SW 1271 (cell line): ENCODE measurements at places on chromosomes 11 and 22.
A peak's percentile ranks its signal among the peaks of the same experiment; 100 is the strongest.

GRCh38 chr11:94938095-94939055, 35.0 kb downstream of the CWC15 start:
- DNase-seq = no peak

DNA sequence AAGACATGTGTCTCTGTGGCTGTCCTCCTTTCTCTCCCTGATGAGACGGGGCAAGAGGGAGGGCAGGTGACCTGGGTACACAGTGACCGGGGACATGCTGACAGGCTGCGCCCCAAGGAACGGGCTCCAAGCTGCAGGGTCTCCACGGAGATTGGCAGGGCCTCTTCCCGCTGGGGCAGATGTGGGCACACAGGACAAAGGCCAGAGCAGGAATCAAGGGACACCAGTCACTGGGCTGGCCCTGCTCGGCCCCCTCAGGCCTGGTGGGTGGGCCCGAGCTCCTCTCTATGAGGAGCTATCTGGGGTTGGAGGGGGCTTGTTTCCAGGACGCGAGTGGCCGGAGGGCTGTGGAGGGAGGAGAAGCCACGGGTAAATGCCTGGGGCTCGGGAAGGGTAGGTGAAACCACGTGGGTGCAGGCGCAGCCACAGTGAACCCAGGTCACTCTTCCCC, 11.2 kb downstream of the PNPLA5 start:
- no peak for DNase-seq

- no peak for DNase-seq
These were observed 691 bp downstream of the CEP295 start for GRCh38 chr11:93662175-93662570.

GRCh38 chr22:37930270-37930951, 23.0 kb downstream of the C22orf23 start:
- DNase-seq = no peak

DNA sequence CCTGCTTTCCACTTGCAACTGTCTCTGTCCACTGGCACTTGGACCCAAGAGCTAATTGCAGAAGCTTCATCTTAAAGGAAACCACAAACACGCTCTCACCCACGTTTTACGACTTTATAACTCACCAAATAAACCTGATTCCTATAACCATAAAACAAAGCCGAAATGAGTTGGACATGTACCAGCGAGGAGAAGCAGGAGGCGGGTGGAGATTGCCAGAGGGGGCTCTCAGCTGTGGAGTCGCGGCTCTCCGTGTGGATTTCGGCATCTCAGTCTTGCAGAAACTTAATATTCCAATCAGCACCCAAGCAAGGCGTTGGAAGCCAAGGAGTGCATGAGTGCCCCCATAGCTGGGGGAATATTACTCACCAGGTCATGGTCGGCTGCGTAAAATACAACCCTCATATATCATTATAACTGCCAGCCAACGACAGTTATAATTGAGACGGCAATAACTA, 483.6 kb downstream of the MN1 start:
- DNase-seq = no peak

DNA sequence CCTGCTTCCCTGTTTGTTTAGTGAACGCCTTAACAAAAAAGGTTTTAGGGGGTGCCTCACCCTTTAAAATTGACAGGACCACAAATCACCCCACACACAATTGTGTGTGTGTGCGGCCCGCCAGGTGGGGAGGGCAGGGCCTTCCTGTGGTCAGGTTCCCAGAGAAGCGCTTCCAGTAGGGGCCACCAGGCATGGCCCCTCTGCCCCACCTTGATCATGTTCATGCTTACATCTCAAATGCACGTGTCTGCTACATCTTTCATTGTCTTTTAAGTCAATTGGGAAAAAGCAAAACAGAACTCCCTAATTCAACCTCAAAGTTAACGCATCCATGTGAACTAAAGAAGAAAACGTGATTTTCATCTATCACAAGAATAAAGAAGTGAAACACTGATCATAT, 1335.3 kb downstream of the TBC1D22A start:
- DNase-seq = no peak

DNA sequence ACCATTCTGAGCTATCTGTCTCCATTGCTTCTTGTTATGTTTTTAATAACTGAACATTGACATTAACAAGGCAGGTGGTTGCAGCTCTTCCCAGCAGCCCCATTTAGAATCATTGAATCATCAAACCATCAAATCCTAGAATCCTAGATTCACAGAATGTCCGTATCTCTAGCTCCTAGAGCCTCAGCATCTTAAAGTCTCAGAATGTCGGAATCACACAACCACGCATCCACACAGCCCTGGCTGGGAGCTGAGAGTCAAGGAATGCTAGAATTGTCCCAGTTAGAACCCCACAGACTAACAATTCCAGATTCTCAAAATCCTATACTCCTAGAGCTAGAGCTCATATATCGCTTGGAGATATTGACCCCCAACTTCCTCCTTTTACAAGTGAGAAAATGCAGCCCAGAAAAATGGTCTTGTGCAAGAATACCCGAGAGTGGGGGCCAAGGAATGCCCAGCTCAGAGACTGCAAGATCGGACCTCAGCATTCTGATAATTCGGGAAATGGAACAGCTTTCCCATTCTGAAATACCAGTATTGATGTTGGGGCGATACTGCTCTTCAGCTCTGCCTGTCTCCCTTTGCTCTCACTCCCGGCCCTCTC, 38.8 kb downstream of the PDE2A start:
- DNase-seq = no peak

DNA sequence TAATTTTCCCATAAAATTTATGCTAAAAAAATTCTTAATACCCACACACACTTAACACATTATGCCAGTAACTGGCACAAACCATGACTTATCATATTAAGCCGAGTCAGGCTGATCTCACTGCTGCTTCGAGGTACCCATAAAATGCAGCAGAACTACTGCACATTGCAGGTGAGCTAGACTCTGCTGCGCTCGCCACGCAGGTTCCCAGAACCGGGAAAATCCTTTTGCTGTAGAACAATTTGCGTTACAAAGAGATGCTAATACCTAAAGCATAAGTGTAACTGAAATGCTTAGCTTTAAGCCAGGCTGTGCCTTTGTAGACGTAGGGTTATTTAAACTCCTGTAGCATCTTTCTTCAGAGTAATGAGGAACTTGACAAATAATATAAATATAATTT, 200.3 kb downstream of the MSANTD4 start:
- DNase-seq = no peak

- DNase-seq = peak; percentile 97
These were observed 2.9 kb upstream of the FOSL1 start for GRCh38 chr11:65903068-65903481.

DNA sequence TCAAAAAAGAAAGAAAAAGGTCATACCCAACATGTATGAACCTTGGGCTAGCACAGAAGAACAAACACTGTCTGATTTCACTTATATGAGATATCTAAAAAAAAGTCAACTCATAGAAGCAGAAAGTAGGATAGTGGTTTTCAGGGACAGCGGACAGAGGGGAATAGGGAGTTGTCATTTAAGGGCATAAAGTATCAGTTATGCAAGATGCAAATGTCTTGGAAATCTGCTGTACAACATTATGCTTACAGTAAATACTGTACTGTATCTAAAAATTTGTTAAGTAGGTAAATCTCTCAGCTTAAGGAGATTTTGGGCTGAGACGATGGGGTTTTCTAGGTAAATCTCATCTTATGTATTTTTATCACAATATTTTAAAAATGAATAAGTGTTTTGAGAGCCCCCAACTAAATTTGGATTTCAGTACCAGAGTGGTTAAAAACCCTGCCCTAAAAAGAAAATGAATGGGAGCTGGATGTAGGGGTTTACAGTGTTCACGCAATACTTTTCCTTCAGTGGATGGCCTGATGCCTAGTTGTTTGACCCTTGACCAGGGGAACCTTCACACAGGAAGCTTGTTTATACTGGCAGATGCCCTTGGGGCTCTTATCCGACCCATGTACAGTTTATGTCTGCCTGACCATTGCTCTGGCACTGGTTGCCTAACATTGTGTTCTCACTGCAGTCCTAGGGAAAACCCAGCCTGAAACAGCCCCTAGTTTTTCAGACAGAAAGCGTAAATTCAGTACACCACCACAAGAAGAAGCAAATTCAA, 34.8 kb downstream of the SLC22A9 start:
- DNase-seq = no peak

- no peak for DNase-seq
These were observed 456.5 kb upstream of the CNTN5 start for GRCh38 chr11:98564233-98564632.

GRCh38 chr22:25404556-25404927, 159.9 kb upstream of the GRK3 start:
- no peak for DNase-seq

- no peak for DNase-seq
These were observed 253.8 kb upstream of the CNTN5 start for GRCh38 chr11:98766903-98767302.

DNA sequence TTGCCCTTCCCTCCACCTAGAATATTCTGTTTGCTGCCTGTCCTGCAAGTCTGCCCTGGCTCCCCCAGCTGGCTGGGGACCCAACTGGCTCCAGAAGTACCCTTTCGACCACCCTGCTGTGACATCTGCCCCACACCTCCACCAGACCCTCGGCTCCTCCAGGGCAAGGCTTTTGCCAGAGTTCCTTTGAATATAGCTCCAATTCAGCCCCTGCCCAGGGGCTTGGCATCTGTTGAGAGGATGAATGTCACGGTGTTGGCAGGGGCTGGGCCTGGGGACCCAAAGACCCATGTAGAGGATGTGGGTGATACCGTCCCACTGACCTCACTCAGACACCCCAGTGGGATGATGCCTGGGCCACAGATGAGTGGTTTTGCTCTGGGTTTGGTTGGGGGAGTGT, 4.0 kb downstream of the NLRP6 start:
- no peak for DNase-seq

DNA sequence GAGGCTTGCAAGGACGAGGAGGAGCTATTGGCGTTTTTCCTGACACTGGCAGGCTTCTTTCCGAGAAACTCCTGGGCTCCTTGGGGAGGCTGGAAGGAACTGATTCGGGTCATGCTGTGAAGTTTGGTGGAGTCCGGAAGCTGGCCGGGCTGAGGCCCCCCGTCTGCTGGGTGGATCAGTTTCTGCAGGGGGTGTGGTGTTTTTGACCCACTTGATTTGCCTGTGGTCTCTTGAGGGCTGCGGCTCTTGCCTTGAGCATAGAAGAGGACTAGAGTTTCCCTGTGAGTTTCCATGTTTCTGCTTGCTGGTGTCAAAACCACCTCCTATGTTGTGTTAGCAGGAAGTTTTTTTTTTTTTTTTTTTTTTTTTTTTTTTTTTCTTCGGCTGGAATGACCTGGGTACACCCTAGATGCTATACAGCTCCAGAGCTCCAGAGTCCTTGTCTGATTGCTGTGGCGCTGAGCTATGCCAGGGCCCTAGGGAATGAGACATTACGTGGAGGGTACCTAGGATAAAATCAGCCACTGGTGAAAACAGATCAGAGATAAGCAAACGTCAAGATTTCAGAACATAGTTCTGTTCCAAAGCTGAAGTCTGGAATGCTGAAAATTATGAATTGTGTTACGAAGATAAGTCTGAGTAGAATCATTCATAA, 728 bp downstream of the TBC1D22A start:
- DNase-seq = peak; percentile 4

DNA sequence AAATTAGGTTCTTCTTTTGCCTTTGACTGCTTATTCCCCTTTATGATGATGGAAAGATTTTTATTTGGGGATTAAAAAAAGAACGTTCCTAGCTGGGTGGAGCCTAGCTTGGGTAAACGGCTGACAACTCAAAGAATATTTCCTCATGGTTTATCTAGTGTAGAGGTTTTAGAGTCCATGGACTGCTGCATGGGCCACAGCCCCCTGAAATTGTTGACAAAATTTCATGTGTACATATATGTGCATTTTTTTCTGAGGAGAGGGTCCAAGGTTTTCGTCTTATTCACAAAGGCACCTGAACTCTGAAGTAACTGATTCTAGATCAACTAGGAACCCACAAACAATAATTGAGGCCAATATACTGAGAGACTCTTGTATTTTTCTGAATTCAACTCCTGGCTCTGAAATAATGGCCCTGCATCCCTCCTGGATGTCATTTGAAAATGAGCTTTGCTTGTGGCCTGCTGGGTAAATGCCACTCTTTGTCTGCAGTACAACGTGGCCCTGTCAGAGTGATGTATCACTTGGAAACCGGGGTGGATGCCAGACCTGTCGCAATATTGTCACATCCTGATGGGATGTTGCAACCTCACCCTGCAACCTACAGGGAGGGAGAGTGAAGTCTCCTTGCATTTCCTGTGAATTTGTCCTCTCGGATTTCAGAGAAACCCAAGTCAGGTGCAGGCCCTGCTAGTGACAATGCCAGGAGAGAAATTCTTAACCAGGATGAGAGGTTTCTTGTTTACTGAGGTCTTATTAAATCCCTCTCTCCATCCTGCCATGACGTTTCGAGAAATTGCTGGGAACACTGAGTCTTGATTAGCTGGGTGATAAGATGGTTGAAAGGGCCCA, 33.8 kb downstream of the EHF start:
- DNase-seq = peak; percentile 87

GRCh38 chr11:12290477-12290922, 86.9 kb upstream of the PARVA start:
- no peak for DNase-seq

DNA sequence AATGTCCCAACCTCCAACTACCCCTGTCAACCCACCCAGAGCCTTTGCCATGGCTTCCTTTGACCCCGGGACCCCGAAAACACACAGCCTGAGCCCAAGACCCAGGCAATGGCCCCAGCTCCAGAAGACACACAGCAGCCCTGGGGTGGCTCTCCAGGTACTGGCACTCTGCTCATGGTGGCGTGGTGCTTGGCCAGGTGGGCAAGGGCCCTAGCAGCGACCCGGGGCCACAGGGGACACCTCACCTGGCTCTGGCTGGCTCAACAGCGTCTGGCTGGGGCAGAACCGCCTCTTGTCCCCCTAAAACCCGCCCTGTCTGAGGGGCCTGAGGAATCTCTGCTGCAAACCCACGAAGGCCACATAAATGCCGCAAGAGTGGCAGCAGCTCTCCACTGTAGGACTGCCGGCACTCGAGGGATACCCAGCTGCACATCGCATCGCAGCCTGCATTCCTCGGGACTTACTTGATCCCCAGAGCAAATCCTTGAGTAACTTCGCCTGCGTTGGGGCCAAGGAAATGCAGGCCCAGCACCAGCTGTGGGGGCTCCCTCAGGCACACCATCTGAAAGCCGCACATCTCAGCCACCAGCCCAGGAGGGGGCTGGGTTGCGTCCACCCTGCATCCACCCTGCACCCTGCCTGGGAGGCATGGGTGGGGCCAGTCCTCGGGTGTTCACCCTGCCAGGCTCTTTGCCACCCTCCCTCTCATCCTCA, 23.1 kb upstream of the GNB1L start:
- DNase-seq = no peak

GRCh38 chr22:49395617-49396016, 432.1 kb downstream of the BRD1 start:
- no peak for DNase-seq
